ENCODE measurements at places on chromosomes 11 and 22.

DNA sequence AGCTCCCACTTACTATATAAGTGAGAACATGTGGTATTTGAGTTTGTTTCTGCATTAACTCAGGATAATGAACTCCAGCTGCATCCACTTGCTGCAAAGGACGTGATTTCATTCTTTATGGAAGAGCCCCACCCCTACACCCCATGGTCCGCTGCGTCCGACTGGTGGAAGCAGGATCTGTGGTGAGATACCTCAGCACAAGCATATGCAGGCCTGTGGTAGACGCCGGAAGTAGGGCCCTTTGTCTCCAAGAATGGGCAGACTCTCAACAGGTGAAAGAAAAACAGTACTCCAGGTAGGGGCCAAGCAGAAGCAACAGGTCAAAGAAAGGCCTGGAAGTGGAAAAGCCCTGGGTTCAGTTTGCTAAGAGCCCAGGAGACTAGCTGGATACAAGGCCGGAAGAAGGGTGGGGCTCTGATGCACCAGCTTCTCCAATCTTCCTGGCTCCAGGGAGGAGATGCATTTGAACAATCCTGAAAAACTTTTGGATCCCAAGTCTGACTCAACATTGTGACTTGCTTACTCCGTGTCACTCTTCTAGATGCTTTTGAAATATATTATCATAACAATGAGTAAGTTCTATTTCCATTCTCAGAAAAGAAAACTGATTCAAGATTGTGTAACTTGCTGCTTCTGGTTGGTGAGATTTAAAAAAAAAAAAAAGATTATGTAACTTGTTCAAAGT lies 30.4 kb downstream of the NEAT1 start:
- no peak for DNase-seq

DNA sequence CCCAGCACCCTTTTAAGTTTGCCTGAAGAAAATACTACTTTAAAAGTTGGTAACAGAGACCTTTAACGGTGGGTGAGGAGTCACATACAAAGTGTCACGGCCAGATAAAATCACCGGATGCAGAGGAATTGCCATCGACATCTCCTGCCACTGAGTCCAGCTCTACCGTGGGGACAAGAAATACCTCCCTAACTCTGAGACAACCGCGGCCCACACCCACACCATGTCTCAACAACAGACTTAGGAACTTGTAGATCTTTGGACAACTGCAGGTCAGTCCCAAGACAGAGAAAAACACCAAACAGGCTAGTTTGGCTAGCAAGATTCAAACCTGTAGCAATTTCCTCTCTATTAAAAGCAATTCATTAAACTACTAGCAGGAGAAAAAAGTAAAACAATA lies 669 bp downstream of the ETS1 start:
- DNase-seq: no peak

DNA sequence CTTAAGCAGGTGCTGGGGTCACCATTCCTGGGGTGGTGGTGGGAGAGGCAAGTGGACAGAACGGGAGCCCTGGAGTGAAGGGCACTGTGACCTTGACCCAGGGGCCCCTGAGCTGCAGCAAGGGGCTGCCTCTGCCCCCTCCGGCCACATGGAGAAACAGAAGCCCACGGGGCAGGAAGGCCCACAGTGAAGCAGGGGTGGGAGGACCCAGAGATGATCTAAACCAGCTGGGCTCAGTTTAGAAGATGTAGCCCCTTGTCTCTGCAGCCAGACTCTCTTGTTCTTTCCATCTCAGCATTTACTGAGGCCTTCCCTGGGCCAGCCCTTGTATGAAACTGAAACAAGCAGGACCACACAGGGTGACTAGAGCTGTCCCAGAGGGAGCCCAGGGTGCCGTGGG lies 30.5 kb downstream of the WNT11 start:
- no peak for DNase-seq

- DNase-seq: no peak
Measured at GRCh38 chr22:30348809-30349208, 7.9 kb downstream of the SF3A1 start.

GRCh38 chr22:44988671-44989070 lies 21.1 kb downstream of the PHF21B start:
- DNase-seq: no peak

All from hippocampal formation (tissue), 2 donors.